Pons (tissue), 1 donor: ENCODE measurements at places on chromosomes 6 and 20.

DNA sequence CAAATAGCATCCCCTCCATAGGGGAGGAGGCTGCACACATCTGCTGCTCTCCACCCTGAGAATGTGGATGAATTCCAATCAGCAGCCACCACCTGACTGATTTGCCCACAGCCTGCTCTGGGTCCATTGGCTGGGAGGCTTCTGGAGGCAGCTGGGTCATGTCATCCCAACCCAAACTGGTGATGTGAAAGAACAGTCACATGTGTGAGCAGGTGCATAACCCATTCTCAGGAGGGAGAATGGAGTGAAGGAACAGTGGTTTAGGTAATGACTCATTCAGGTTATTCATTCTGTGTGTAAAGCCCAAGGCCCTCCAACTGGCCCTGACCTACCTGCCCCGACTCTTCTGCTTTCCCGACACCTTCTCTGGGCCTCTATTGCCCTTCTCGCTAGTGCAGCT is 90.9 kb upstream of the GCM1 start:
- no peak for DNase-seq

GRCh38 chr20:25643716-25644115 is 19.9 kb upstream of the NANP start:
- no peak for DNase-seq

- DNase-seq, result no peak
Measured at GRCh38 chr6:134663800-134664535, 285.9 kb downstream of the ALDH8A1 start.

DNA sequence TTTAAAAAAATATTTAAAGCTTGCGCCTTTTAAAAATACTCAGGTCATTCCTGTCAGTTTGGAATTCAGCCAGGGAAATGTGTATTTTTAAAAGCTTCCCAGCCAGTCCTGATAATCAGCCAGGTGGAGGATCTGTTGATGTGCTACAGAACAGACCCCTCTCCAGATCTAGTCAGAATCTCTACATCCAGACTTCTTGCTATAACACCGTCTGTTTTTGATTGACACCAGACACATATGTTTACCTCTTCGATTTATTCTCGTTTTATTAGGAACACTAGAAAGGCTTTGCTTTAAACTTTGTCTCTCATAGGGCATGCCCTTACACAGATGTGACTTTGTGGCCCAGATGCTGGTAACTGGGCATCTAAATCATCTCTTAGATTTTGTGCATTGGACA is 11.7 kb downstream of the PARD6B start:
- DNase-seq, result no peak

DNA sequence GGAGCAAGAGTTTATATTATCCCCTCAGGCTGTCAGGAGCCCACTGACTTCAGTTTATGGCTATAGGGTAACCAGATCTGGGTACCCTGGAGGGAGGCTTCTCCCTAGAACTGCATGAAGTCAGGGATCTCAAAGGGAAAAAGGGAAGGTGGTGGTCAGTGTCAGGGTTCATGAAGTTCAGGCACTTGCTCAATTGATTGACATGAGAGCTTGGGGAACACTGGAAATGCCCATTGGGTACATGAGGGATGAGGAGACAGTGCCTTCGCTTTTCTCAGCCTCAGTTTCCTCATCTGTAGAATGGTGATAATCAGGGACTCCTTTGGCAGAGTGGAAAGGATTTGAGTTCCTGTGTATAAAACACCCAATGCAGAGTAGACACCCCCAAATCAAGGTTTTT is 22.6 kb downstream of the SIRPA start:
- no peak for DNase-seq

DNA sequence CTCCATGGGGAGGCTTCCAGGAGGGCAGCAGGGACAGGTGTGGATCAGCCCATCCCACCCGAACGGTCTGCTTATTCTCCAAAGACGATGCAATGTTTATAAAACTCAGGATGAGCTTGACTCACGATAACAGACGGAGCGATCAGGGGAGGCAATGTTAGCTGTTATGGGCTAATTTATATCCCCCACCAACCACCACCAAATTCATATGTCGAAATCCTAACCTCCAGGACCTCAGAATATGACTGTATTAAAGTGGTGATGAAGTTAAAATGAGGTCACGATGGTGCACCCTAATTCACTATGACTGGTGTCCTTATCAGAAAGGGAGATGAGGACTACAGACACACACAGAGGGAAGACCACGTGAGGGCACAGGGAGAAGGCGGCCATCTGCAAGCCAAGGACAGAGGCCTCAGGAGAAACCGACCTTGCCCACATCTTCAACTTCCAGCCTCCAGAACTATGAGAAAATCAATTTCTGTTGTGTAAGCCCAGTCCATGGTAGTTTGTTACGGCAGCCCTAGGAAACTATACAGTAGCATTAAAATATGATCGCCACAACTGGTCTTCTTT is 7.0 kb downstream of the ADTRP start:
- DNase-seq, result no peak

DNA sequence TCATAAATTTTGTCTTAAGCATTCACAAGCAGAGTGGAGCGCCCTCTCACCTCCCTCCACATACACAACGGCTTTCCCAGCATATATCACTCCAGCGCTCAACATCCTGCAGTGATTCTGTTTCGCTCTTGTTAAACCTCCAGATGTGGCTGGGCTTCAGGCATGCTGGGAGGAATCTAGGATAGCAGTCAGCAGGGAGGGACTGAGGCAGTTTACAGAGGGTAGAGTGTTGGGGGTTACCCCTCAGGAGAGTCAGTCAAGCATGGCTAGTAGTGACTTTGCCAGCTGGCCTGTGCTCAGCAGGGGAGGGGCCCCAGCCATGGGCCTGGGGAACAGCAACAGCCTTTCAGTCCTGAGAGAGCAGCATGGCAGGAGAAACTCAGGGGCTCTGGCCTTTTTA is 161.4 kb upstream of the FLRT3 start:
- peak; percentile 18 for DNase-seq

GRCh38 chr6:156976216-156977127 is 199.3 kb downstream of the ARID1B start:
- DNase-seq, result peak; percentile 35

DNA sequence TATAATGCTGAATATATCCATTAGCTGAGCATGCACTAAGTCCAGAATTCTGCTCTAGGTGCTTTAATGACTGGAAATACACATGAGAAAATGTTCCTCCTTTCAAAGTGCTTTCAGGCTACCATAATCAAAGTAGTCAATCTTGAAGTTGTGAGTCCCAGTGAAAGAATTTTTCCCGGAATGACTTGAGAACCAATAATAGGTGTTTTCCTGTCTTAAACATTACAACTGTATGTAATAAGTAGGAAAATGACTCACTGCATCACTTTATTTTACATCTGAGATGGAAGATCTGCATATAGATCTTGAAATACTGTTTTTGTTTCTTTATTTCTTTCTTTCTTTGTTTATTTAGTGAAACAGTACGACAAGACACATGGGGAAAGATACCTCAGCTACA is 437.4 kb upstream of the JAG1 start:
- DNase-seq, result no peak

GRCh38 chr6:1024587-1024986 is 287.3 kb upstream of the FOXQ1 start:
- peak; percentile 7 for DNase-seq

DNA sequence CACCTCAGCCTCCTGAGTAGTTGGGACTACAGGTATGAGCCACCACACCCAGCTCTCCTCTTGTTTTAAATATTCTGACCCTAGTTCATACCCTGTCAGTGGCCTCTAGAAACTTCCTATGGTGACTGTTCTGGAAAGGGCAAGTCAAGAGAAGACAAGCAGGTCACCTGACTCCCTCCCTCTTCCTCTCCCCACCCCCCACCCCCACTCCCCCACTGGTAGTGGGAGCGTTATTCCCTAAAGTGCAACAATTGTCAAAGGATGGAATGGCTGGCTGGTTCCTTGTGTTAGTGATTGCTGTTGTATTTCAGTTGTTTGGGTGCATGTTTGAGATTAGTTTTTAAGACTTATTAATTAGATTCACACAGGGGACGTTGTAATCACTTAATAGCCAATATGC is 136.1 kb downstream of the CARMIL1 start:
- no peak for DNase-seq

DNA sequence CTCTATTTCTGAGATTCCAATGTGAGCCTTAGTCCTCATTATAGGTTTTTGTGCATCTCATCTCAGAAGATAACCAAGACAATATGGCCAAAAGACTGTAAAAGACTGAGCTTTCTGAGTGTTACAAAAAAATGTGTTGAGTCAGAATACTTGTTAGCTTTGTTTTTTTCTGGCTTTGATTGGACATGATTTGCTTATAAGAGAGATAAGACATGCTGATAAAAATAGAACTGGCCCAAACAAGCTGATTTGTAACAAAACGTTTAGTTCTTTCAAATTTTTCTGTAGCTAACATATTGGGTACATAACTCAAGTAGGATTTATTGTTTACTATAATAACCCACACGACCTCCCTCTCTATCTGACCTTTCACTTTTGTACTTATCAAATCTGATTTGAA is 32.9 kb downstream of the FILIP1 start:
- DNase-seq, result no peak

DNA sequence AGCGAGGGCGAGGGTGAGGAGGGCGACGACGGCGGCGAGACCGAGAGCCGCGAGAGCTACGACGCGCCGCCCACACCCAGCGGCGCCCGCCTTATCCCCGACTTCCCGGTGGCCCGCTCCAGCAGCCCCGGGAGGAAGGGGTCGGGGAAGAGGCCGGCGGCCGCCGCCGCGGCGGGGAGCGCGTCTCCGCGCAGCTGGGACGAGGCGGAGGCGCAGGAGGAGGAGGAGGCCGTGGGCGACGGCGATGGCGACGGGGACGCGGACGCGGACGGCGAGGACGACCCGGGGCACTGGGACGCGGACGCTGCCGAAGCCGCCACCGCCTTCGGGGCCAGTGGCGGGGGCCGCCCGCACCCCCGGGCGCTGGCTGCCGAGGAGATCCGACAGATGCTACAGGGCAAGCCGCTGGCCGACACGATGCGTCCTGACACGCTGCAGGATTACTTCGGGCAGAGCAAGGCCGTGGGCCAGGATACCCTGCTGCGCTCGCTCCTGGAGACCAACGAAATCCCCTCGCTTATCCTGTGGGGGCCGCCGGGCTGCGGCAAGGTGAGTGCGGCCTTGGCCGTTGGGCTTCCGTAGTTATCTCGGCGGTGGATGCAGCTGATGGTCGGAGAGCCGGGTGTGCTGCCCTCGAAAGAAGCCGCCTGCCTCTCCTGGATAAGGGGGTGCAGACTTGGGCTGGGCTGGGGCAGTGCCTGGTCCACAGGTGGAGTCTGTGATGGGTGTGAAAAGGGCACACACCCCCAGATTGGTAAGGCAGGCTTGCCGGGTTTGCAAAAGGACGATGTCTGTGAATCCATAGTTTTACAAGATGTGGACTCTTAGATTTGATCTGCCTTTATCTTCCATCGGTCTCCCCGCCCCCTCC is 938 bp downstream of the WRNIP1 start:
- DNase-seq, result no peak

GRCh38 chr6:100833972-100834574 is 47.1 kb downstream of the ASCC3 start:
- DNase-seq, result no peak

DNA sequence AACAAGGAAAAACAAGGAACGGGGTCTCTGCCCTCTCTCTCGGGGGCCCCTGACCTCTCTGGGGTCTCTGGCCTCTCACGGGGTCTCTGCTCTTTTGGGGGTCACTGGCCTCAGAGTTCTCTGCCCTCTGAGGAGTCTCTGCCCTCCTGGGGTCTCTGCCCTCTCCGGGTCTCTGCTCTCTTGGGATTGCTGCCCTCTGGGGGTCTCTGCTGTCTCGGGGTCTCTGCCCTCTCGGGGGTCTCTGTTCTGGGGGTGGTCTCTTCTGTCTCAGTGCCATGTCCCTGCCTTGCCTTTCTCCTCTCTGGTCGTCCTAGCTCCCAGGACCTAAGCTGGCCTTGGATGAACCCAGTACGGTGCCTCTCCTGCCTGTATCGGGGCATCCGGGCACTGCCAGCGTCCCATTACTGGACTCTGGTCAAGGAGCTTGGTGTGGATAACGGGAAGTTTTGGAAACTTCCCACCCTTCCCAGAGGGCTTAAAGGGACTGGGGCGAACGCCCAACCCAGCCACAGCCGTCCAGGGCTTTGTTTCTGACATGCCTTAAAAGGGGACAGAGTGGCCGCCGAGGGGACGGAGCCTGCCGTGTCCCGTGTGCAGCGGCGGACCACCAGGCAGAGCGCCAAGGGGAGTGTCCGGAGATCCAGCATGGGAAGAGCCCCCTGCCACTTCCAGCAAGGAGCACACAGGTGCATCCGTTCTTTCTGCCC is 24.7 kb upstream of the MRGBP start:
- DNase-seq, result no peak

- no peak for DNase-seq
Measured at GRCh38 chr6:78629154-78629721, 238.1 kb upstream of the IRAK1BP1 start.

DNA sequence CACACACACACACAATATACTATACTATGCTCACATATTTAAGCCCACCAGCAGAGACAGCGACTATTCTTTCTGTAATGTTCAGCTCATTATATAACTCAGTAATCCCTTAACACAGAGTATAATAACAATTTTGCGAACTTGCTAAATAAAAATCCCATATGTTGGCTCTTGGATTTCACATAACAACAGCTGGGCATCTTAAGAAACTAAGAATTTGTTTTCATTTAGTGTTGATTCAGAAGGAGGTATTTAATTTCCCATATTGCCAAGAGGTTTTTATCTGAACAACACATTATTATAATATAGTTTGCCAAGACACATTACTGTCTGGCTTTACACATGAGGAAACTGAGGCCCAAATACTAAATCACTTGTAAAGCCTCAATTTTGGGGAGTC is 7.4 kb downstream of the ECT2L start:
- no peak for DNase-seq

DNA sequence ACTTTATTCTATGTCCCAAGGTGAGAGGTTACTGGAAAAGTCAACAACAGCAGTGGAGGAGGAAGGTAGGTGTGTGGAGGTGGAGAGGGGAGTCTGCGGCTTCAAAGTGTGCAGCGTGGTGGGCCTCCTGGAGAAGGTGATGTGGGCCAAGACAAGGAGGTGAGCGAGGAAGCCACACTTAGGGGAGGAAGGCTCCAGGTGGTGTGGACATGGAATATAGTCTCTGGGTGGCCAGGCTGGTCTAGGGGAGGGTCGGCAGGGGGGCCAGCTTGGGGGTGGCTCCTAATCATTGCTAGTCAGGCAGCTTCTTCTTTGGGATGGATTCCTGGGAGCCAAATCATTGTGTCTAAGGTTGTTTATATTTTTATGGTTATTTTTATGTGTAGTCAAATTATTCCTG is 111.5 kb upstream of the CDH4 start:
- no peak for DNase-seq

GRCh38 chr6:107047807-107048206 is 19.8 kb downstream of the MTRES1 start:
- DNase-seq, result no peak

- DNase-seq, result no peak
Measured at GRCh38 chr6:73558624-73559398, 38.0 kb upstream of the EEF1A1 start.

DNA sequence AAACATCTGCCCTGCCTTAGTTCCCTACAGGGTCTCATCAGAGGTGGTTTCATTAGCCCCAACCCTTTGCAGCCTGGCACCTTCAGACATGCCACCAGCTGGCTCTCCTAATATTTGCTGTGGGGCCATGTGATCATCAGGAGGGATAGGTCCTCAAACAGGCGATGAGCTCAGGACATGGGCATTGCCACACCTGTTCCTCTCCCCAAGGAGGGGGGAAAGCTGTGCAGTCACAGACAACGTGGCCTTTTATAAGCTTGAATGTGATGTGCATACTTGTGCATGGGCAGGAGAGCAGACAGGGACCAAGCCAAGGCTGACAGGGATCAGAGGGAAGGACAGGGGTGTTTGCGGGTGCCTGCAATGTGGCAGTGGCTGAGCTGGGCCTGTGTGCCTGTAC is 78.8 kb upstream of the ZNFX1 start:
- no peak for DNase-seq
